ENCODE measurements at places on chromosomes 1 and 21.

- no peak for DNase-seq
These were observed 7.6 kb upstream of the KRTAP19-8 start for GRCh38 chr21:31045841-31046240.

GRCh38 chr1:200856716-200857357 lies 15.9 kb upstream of the GPR25 start:
- no peak for DNase-seq

GRCh38 chr1:45730780-45731319 lies 19.6 kb downstream of the IPP start:
- no peak for DNase-seq

DNA sequence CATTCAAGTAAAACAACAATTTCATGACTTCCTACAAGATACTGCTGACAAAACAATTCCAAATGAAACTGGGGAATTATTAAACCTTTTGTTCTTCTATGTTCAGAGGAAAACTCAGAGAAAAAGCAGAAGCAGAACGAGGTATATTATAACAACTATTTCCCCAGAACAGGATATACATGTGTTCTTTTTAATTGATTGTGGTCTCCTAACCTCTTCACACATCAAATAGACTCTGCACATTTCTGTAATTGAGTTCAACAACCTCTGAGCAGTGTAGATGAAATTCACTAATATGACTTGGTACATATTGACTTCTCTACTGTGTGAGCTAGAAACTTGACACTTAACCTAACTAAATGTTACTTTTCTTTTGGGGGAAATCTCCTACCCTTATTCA lies 584.2 kb downstream of the NEGR1 start:
- DNase-seq, result no peak

- DNase-seq, result no peak
These were observed 21.2 kb upstream of the LRRC8C start for GRCh38 chr1:89611721-89612120.

Data from MM.1S (cell line).